ENCODE measurements at places on chromosomes 3 and 15.

DNA sequence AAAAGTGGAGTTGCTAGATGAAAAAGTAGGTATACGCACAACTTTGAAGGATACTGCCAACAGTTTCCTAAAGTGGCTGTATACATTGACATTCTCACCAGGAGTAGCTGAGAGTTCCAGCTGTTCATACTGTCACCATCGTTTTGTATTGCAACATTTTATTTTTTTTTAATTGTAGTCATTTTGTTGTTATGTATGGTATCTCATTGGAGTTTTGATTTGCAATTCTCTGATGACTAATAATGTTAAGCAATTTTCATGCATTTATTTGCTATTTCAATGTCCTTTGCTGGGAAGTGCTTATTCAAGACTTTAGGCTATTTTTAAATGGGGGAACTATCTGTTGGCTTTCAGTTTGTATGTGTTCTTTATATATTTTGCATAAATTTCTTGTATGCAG is 185.1 kb upstream of the TGFBR2 start:
- DNase-seq, result no peak

DNA sequence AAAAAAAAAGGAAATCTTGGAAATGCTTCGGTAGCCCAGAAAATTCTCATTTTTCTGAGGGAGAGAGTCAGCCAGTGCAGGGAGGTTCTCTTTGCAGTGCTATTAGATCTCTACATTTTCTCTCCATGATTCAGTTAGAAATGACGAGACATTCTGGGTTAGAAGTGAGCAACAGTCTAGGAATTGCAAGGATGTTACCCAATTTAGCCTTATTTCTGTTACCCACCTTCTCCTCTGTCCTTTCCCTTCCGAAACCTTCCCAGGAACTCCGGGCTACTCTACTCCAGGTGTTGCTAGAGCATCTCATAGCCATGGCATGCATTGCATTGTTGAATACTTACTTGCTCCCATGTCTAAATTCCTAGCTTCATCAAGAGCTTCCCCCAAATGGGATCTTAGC is 106.8 kb downstream of the EDEM1 start:
- DNase-seq, result no peak

- DNase-seq, result no peak
Measured at GRCh38 chr3:56025326-56025725, 442.9 kb downstream of the ERC2 start.

DNA sequence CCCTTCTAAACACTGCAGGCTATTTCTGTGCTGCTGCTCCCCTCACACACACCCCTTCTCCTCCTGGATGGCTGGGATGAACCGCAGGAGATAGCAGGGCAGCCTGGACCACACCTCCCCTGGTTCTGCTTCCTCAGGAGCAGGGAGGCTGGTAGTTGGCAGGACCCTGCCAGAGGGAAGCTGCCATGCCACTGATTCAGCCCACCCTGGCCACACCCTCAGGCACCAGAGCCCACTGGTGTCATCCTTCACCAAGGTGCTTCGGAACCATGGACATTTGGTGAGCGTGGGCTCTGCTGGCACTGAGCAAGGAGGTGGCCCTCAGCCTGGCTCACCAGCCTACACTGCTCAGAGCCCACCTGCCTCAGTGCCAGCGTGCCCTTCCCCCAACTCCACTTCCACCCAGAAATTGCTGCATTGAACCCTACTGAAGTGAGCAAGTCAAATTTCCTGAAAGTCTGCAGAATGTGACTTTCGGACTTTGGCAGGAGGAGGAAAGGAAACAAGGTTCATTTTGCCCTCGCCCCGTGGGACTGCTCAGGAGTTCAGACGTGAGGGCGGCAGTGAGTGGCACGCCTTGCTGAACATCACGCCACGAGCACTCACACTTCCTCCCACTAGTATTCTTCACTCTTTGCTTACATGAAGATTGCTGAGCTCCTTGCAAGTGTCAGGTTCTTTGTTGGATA is 26.3 kb downstream of the BMF start:
- no peak for DNase-seq

- DNase-seq, result no peak
Measured at GRCh38 chr3:140292170-140292569, 357.2 kb downstream of the CLSTN2 start.

- peak; percentile 12 for DNase-seq
Measured at GRCh38 chr3:5343459-5343858, 156.0 kb downstream of the EDEM1 start.

GRCh38 chr3:152729906-152730305 is 105.0 kb upstream of the P2RY1 start:
- DNase-seq, result no peak

GRCh38 chr3:184177331-184177731 is 2.7 kb downstream of the AP2M1 start:
- DNase-seq, result no peak

GRCh38 chr15:83436513-83437158 is 10.5 kb upstream of the SH3GL3 start:
- DNase-seq, result peak; percentile 60

GRCh38 chr3:85254738-85255137 is 295.9 kb downstream of the CADM2 start:
- DNase-seq, result no peak

GRCh38 chr3:77319711-77320110 is 279.8 kb downstream of the ROBO2 start:
- peak; percentile 5 for DNase-seq

DNA sequence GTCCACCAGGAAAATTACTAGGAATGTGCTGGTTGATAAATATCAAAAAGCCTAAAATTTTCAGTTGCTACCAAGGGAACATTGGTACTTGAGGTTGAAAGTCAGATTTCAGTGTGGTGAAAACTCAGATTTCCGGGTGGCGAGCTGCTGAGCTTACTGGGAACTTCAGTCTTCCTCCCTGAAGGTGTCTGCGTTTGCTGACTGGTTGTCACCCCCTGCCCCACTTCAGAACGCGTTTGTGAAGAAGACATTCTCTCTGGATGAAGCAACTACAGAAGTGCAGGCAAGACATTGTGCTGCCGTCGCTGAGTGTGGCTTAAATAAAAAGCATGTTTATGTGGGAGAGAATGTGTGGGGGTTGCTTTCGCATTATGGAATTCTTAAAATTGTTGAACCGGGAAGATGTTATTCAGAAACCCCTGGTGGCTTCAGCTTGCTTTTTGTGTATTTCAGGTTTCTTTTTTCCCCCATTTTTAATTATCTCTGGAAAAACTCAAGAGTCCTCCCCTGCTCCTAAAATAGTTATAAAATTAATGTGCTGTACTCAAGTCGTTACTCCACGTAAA is 7.1 kb downstream of the FAM81A start:
- DNase-seq, result no peak

GRCh38 chr3:66018057-66019033 is 20.4 kb downstream of the MAGI1 start:
- DNase-seq, result no peak

- peak; percentile 58 for DNase-seq
Measured at GRCh38 chr3:114874522-114874971, 272.5 kb downstream of the ZBTB20 start.

DNA sequence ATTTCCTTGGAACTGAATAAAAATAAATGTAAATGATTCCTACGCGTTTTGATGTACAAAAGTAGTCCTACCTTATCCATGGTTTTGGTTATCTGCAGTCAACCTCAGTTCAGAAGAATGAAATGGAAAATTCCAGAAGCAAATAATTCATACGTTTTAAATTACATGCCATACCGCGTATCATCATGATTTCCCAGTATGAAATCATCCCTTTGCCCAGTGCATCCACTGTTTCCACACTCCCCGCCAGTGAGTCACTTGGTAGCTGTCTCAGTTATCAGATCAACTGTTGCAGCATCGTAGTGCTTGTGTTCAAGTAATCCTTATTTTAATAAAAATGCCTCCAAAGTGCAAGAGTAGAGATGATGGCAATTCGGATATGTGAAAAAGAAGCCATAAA is 9.1 kb upstream of the MFSD1 start:
- DNase-seq, result no peak

- DNase-seq, result no peak
Measured at GRCh38 chr3:56851966-56852884, 50.5 kb upstream of the ARHGEF3 start.

- DNase-seq, result no peak
Measured at GRCh38 chr3:172708921-172709773, 1.7 kb downstream of the NCEH1 start.

GRCh38 chr15:64013179-64014062 is 32.9 kb downstream of the DAPK2 start:
- DNase-seq, result no peak

- no peak for DNase-seq
Measured at GRCh38 chr3:71111784-71112440, 471.6 kb downstream of the FOXP1 start.

DNA sequence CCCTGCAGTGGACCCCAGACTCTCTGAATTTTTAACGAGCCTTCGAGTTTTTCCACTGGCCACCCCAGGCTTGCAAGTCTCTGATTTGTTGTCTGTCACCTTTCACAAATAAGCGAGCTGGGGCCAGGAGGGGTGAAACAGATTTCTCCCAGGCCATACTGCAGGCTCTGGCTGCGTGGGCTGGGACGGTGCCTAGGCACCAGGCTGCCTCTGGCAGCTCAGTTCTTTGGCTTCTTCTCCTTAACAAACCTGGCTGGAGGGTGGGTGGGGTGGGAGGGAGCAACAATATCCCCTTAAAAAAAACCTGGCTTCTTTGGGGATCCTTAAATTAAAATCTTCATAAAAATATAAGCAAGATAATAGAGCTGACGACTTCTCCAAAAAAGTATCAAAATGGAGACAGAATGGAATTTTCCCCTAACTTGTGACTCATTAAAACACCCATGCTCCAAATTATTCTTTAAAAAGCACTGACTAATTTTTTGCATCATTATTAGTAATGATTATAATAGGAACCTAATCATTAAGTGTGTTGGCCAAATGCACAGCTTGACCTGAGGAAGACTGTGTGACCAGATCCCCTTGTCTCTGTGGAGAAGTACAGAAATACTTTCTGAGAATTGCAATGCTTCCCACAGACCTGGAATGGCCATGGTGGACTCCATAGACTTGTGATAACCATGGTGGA is 84.1 kb downstream of the SNRK start:
- no peak for DNase-seq

- DNase-seq, result no peak
Measured at GRCh38 chr15:93088981-93089726, at the start of gene RGMA. Gene RGMA, minus strand, starts transcription at chr15:93089211. Its CDS starts 279 bp downstream, at chr15:93088932.

DNA sequence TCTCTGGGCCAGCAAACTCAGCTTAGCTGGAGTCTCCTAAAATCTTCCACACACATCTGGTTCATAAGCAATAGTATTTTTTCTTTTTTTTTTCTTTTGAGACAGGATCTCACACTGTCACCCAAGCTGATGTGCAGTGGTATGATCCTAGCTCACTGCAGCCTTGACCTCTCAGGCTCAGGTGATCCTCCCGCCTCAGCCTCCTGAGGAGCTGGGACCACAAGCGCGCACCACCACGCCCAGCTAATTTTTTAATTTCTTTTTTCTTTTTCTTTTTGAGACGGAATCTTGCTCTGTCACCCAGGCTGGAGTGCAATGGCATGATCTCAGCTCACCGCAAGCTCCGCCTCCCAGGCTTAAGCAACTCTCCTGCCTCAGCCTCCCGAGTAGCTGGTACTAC is 34.3 kb downstream of the RNU5B-1 start:
- no peak for DNase-seq

GRCh38 chr3:184272269-184272668 is 3.6 kb upstream of the ECE2 start:
- DNase-seq, result no peak

GRCh38 chr3:11808231-11808630 is 38.5 kb downstream of the TAMM41 start:
- no peak for DNase-seq

- DNase-seq, result no peak
Measured at GRCh38 chr3:192887047-192887446, 30.6 kb downstream of the MB21D2 start.

- DNase-seq, result no peak
Measured at GRCh38 chr15:73601451-73602445, 31.4 kb downstream of the NPTN start.

DNA sequence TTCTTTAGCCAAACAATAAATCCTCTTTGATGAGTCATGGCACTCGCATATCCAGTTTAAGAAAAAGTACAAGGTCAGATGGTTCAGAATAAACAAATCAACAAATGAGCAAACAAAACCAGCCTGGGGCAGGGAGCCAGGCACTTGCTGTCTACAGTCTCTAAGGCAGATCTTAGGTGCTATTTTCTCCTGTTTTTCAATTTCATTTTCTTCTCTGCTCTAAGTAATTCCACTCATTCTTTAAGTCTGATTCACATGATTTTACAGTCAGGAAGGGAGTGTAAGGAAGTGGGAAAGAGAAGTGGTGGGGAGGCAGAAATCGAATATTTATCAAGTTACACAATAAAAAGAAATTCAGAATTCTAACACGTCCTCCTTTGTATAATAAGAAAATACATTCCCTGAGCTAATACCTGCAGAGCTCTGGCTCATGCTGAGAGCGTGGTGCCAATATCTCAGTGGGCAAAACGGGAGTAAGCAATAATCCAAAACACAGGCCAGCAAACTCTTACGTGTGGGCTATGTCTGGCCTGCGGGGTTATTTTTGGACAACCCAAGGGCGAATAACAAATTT is 298.6 kb downstream of the ADAMTS17 start:
- DNase-seq, result no peak

GRCh38 chr15:34716111-34716510 is 38.7 kb downstream of the GJD2 start:
- DNase-seq, result no peak

DNA sequence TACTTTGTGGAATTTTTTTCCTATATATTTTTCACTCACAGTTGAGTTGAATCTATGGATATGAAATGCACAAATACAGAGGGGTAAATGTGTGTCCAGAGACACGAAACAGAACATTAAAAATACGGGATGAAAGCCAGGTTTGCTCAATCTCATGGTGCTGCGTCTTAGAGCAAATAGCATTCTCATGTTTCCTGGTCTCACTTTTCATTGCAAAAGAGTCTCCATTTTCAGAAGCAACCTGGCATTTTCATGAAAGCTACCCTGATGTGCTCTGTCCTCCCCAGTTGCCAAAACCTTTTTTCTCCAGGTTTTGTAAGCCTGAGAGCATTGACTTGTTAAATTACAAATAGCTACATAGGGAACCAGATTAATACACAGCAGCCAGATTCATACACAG is 49.5 kb upstream of the MBNL1 start:
- peak; percentile 46 for DNase-seq

- DNase-seq, result no peak
Measured at GRCh38 chr15:101433396-101433795, 56.1 kb downstream of the PCSK6 start.

DNA sequence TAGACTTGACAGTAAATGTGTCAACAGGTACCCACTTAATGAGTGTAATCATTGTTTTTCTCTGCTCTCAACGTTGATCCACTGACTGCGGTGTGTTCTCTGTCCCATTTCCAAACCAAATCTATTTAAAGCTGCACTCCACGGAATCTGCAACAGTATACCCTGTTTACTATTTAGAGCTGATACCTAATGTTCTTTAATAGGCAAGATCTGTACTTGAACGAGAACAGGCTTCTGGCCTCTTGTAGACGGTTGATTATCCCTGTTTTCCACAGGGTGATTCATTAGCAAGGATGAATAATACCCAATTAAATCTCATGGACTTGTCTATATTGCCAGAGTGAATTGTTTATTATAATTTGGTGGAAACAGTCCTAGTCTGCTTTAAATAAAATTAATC is 189.9 kb downstream of the LPP start:
- DNase-seq, result no peak

GRCh38 chr3:46407970-46408369 is 911 bp downstream of the CCRL2 start:
- no peak for DNase-seq

GRCh38 chr3:172040078-172040980 is 951 bp downstream of the FNDC3B start:
- DNase-seq, result peak; percentile 47

Measured in common myeloid progenitor, CD34-positive (primary cell).